ENCODE measurements at places on chromosomes 1 and 21.

DNA sequence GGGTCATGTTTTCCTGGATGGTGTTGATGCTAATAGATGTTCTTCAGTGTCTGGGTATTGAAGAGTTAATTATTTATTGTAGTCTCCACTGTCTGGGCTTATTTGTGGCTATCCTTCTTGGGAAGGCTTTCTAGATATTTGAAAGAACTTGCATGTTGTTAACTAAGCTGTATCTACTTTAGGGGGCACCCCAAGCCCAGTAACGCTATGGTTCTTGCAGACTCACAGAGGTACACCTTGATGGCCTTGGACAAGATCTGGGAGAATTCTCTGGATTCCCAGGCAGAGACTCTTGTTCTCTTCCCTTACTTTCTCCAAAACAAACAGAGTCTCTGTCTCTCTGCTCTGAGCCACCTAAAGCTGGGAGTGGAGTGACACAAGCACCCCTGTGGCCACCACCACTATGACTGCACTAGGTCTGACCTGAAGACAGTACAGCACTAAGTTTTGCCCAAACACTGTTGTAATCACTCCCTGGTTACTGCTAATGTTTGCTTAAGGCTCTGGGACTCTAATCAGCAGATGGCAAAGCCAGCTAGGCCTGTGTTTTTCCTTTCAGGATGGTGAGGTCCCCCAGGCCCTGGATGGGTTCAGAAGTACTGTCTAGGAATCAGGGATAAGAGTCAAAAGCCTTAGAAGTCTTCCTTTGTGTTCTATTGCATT is 76.5 kb upstream of the C1orf21 start:
- DNase-seq = no peak

GRCh38 chr1:169043823-169044222 is 62.7 kb upstream of the ATP1B1 start:
- DNase-seq = no peak

DNA sequence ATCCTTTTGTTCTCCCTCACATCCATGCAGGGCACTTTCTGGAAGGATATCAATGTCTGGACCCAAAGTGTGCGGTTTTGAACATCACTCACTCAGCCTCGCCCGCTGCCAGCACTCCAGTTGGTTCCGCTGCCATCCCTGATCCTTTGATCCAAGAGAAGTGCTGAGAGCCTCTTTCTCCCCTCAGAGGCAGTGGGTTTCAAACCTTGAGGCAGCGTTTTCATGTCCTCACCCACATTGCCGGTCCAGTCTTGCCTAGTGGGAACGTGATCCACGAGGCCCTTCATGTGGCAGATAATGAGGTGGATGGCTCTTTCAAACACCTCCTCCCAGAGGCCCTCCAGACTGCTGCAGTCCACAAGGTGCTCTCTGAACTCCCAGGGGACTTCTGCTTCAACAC is 122.2 kb downstream of the ACTL8 start:
- DNase-seq = no peak

DNA sequence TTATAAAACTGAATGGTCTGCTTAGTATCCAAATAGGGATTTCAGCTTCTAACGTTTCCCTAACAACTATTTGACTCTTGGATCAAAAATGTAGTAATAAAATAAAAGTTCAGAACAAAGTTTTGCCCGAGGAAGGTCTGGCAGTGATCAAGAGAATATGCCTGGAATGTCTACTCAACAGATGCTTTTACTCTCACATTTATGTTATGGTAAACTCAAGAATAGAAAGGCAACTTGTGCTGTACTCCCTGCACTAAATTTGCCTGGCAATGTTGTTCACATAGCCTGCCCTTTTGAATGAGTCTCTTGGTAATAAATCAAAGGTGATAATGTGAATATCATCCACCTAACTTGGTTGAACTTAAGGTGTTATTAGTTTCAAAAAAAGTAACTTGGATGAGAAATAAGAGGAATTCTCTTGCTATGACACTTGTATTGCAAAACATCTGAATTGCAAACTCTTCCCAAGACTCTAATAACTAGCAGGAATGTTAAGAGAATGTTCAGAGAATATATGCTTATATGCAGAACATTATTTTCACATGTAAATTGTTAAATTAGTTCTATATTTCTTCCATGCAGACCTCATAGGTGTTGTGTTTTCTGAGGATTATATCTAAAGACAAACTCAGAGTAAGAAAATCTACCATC is 215.8 kb downstream of the COL24A1 start:
- DNase-seq = no peak

- DNase-seq = no peak
Observed at GRCh38 chr1:188406636-188407035, 1577.9 kb downstream of the PLA2G4A start.

GRCh38 chr1:40264354-40264781 is 6.3 kb downstream of the ZMPSTE24 start:
- DNase-seq = peak; percentile 48

- DNase-seq = peak; percentile 90
Observed at GRCh38 chr1:155091071-155092051, 12.7 kb downstream of the EFNA3 start.

- DNase-seq = no peak
Observed at GRCh38 chr1:93344886-93345632, 648 bp upstream of the DR1 start.

DNA sequence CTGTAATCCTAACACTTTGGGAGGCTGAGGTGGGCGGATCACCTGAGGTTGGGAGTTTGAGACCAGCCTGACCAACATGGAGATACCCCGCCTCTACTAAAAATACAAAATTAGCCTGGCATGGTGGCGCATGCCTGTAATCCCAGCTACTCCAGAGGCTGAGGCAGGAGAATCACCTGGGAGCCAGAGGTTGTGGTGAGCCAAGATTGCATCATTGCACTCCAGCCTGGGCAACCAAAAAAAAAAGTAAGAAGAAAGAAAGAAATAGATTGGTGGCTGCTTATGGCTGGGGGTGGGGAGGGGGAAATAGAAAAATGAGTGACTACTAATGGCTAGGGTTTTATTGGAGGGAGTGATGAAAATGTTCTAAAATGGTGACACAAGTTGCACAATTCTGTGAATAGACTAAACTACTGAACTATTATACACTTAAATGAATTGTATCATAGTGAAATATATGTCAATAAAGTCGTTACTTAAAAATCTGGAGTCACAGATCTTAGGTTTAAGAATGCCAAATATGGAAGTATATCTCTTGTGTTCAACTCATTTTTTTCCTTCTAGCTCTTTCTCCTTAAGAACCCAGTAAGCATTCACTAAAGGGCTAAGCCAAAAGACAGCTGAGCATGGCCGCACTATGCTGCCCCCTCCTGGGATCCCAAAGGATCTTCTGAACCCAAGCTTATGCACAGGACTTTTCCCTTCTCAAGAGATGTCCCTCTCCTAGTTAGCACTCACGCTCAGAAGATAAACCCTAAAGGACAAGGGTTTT is 3.2 kb upstream of the NPL start:
- peak; percentile 74 for DNase-seq

GRCh38 chr1:220045356-220046051 is 801 bp downstream of the EPRS1 start:
- DNase-seq = peak; percentile 23

DNA sequence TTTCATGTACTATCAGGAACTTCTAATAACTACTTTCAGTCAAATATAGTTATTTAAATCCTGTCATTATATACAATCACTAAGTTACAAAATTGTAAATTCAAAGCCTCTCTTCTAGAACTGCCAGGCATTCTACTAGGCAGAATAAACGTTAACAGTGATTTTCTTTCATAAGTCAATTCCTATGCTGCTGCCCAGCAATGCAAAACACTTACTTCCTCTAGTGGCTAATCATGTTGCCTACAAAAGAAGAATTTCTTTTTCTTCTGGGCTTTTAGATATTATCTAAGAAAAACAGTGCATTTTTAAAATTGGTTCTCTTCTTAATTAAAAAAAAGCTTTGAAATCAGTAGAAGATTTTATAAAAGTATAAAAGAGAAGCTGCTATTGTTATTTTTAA is 509.8 kb upstream of the ADAMTS5 start:
- no peak for DNase-seq

- no peak for DNase-seq
Observed at GRCh38 chr1:33456502-33456886, 16.0 kb upstream of the ZSCAN20 start.

DNA sequence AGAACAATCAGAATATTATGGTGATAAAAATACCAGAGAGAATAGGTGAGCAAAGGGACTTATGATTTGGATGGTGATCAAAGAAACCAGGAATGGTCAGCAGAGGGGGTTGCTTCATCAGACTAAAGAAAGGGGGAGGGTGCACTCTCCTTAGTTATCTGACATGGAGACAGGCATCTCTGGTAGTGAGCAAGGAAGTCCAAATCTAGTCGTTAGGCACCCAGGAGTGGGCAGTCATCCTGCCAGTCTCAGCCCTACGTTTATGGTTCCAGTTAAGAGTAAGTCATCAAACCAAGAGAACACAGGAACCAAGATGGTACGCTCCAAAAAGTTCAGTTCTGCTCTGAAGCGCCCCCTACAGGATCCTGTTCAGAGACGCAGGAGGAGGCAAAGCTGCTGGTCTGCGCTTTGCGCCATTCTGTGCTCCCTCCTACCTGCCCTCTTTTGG is 28.6 kb downstream of the EBNA1BP2 start:
- DNase-seq = peak; percentile 44

DNA sequence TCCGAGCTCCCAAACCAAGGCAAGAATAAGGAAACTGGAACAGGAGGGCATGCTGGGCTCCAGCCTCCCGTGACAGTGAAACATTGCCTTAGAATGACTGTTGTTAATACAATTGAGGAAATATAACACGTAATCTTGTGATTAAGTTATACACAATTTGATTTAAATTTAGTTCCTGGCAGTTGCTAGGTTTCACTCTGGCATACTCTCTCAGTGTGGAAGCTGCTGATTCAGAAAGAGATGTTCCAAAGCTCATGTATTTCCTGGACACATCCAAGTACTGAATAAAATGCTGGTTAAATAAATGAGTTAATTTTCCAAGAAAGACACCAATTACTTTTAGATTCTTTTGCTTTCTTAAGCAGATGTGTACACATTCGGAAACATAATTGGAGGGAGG is 176.1 kb downstream of the GRIK1 start:
- DNase-seq = no peak

DNA sequence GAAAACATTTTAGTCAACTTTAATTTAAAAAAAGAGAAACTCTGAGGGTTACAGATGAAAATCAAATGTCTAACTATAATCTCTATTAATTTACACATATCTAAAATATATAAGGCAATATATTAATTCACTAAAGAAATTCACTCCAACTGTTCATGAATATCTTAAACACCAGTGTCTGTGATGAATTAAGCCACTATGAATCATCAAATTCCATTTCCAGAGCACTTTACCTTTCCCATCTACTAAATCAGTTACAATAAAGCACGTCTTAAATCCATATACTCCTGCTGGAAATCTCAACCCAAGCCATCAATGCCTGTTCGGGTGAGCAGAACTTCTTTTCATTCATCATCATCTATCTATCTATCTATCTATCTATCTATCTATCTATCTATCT is 4.3 kb downstream of the TAF5L start:
- DNase-seq = no peak

- no peak for DNase-seq
Observed at GRCh38 chr1:3890389-3891328, 9.4 kb downstream of the C1orf174 start.

- no peak for DNase-seq
Observed at GRCh38 chr21:41362605-41363369, 960 bp downstream of the MX2 start.

- DNase-seq = no peak
Observed at GRCh38 chr1:230459465-230459864, 33.3 kb upstream of the PGBD5 start.

DNA sequence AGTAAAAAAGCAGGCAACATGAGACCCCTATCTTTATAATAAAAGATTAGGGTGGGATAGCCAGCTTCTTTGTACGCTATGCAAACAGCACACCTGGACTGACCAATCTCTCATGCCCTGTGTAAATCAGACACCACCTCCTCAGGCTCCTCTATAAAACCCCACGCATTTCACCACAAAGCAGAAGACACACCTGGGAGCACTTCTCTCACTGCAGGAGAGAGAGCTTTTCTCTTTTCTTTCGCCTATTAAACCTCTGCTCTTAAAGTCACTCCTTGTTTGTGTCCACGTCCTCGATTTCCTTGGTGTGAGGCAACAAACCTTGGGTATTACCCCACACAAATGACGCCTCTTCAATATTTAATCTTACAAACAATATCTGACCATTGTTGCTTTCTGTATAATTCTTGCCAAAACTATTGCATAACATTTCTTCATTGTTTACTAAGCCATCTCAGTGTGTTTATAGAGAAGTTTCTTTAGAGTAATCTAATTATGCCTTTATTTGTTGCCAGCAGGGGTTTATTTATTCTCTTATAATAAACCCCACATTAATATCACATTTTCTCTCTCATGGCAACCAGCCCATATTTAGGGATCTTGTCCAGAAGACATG is 31.6 kb upstream of the NUF2 start:
- DNase-seq = no peak

GRCh38 chr1:53641481-53642214 is 97.3 kb downstream of the GLIS1 start:
- no peak for DNase-seq

GRCh38 chr1:12478612-12478985 is 139.4 kb downstream of the DHRS3 start:
- peak; percentile 45 for DNase-seq

DNA sequence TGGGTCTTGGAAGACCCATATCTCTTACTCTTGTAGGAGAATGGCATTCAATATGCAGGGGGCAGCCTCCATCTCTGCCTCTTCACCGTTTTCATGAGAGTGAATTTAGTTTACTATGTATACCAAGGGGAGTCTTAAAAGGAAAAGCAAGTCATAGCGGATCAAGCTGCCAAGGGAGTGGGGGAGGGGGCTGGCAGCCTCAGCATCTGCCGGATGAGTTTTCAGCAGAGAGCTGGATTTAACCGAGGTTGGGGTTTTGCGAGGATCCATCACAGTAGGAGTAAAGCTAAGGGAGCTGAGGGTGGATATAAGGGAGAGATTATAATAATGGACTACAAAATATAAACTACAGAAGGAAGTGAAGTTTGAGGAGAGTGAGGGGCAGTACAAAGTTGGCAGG is 9.9 kb downstream of the CD160 start:
- no peak for DNase-seq

DNA sequence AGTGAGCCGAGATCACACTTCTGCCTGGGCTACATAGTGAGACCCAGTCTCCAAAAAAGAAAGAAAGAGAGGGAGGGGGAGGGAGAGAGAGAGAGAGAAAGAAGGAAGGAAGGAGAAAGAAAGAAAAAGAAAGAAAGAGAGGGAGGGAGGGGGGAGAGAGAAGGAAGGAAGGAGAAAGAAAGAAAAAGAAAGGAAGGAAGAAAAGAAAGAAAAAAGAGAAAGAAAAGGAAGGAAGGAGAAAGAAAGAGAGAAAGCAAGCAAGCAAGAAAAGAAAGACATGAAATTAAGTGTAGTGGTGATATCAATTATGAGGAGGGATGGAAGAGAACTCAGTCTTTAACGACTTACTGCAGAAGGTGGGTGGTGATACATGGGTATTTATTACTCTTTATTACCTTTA is 38.5 kb downstream of the CA6 start:
- DNase-seq = no peak

Data from activated CD4-positive, alpha-beta T cell treated with anti-CD3 and anti-CD28 coated beads for 36 hours (primary cell).